NCI-H2081 (cell line): ENCODE measurements at places on chromosomes 12 and 14.

DNA sequence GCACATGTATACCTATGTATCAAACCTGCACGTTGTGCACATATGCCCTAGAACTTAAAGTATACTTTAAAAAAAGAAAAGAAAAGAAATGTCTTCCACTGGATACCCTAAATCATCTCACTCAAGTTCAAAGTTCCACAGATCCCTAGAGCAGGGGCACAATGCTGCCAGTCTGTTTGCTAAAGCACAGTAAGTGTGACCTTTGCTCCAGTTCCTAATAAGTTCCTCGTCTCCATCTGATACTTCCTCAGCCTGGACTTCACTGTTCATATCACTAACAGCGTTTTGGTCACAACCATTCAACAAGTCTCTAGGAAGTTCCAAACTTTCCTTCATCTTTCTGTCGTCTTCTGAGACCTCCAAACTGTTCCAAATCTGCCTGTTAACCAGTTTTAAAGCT, 118.3 kb downstream of the BMP4 start:
- DNase-seq = no peak

- DNase-seq = no peak
Observed at GRCh38 chr14:92473261-92473968, 40.2 kb upstream of the RIN3 start.

DNA sequence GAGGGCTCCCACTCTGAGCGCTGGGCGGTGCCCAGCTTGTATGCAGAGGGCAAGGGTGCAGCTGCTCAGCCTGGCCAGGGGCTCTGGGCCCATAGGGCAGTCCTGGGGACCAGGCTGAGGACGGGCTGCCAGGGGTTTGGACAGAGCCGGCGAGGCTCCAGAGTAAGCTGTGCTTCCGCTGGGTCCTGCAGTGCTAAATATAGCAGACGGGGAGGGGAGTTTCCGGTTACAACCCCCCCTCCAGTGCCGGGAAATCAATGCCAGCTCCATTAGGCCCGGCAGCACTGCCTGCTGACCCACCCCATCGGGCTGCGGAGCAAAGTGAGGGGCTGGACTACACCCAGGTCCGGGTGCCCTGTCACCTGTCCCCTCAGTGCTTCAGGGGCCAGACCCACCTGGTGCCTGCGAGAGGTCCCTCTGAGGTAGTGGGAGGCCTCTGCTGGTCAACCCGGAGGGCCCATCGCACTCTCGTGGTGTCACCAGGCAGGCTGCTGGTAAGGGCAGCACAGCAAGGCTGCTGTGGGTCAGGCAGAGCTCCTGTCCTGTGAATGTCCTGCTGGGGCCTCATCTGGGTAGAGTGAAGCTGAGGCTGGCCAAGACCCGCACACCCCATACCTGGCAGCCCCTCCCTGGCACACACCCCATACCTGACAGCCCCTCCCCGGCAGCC, 2.6 kb upstream of the JAG2 start:
- peak; percentile 83 for DNase-seq

- DNase-seq = no peak
Observed at GRCh38 chr12:62771828-62772227, 163.1 kb downstream of the PPM1H start.

- no peak for DNase-seq
Observed at GRCh38 chr14:77012193-77012765, 16.2 kb downstream of the IRF2BPL start.

DNA sequence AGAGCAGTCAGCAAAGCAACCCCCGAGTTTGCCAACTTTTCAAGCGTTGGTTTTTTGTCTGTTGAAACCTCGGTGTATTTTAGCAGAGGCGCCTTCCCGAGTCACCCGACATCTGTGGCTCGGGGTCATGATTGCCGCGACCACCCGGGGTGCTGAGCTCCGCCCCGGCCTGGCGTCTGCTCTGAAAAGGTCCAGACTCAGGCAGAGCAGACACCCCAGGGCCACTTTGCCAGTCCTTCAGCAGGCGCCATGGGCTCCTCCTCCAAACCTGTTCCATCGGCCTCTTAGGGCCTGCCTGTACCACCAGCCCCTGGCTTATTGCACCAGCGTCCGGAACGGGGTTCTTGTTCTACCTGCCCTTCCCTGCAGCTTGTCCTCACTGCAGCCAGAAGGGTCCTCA, 19.1 kb downstream of the ANKRD9 start:
- no peak for DNase-seq

DNA sequence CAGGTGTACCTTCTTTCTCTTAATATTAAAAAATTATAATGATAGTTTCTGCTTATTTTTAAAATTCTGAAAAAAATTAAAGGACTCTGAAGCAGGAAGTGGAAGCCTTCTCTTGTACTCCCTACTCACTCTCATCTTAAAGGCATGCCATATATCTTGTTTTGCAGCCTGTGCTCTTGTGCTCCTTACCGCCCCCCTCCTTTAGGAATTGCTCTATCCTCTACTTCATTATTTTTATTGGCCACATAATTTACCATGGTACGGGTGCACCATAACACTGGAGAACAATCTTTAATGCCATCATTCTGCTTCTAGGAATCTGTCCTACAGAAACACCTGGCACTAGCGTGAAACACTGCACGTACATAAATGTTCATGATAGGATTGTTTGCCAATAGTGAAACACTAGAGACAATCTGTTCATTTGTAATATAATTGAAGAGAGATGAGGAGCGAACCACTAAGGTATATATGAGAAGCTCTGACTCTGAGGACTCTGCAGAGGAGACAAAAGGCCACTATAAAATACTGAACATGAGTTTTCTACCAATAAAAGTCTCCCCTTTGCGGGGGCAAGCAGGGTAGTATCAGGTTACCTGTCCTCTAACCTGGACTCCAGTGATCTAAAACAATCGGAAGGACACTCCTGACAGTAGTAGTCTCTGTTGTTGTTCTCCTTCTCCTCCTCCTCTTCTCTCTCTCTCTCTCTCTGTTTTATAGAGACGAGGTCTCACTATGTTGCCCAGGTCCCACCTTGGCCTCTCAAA, 6.3 kb upstream of the NYNRIN start:
- no peak for DNase-seq

DNA sequence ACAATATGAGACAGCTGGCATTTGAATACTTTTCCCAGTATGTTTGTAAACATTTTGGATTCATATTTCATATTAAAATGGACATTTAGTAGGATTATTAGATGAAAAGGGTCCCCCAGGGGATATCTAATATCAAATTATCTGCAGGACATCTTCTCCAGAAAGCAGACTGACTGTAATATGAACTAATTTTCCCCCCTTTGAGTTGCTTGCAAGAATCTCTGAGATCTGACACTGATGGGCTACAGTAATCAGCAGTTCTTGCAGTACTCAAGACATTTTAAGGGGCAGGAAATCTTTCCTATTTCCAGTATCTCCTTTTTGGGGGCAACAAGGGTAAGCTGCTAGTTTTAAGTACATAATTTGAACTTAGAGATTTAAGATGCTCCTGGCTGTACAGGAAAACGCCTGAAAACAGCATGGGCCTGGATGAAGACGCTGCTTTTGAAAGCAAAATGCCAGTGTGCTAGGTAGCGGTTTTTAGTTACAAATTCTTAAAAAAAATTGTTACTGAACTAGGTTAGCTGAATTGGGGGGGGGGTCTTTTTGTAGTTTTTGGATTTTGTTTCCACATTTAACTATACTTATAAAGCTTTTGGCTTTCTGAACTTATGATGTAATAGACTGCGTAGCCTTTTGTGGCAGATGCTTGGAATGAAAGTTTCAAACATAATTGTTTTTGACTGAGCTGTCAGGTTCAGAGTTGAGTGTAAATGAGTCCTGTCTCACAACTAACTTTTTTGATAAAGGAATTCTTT, 2.2 kb downstream of the FRMD6 start:
- no peak for DNase-seq

DNA sequence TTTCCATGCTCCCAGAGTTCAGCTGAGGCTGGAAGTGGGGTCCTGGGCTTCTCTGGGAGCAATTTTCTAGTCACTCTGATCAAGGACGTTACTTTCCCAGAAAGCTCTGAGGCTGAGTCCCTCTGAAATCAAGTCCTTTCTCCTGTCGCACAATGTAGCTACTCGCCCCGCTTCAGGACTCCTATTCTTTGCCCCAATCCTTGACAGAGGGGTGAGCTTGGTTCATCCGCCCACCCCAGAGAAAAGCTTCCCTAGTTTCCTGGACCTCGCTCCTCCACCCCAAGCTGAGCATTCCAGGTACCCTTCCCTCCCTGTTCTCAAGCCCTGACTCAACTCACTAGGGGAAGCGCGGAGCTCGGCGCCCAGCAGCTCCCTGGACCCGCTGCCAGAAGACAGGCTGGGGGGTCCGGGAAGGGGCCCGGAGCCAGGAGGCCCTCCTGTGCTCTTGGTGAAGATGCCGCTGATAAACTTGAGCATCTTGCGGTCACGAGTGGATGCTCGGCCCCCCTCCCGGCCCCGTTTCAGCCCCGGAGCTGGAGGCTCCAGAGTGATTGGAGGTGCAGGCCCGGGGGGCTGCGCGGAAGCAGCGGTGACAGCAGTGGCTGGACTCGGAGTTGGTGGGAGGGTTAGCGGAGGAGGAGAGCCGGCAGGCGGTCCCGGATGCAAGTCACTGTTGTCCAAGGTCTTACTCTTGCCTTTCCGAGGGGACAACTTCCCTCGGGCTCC, 1.6 kb downstream of the AGAP2 start:
- no peak for DNase-seq

DNA sequence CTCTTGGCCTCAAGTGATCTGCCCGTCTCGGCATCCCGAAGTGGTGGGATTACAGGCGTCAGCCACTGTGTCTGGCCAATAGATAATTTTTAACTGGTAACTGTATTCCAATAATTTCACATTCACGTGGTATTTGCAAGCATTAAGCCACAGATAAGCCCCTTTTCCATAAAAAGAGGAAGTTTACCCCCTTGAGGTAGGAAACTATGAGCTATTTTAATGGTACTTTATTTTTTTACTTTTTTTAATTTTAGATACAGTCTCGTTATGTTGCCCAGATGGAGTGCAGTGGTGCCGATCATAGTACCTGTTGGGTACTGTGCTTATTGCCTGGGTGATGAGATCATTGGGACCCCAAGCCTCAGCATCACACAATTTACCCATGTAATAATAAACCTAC, 42.9 kb upstream of the AP4S1 start:
- no peak for DNase-seq

DNA sequence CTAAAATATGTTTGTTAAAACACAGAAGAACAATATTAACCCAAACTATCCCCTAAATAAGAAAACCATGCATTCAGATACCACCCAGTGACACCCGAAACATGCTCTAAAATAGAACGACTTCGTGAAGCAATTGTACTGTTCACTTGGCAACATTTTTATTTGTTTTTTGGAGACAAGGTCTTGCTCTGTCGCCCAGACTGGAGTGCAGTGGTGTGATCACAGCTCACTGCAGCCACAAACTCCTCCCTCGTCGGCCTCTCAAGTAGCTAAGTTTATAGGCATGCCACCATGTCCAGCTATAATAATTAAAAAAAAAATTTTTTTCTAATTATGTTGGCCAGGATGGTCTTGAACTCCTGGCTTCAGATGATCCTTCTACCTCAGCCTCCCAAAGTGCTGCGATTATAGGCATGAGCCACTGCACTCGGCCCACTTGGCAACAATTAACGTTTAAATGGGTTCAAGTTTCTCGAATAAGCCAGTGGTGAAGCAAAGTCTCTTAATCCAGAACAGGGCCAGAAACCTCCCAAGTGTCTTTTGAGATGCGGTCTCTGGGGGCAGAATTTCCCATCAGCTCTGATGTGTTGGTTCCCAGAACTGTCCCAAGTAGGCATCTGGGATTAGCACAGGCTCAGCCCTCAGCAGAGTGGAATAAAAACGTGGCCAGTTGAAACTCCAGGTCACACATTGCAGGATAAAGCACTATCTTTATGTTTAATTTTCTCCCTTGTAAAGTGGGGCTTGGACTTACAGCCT, 74.5 kb downstream of the TMCC3 start:
- DNase-seq = no peak

DNA sequence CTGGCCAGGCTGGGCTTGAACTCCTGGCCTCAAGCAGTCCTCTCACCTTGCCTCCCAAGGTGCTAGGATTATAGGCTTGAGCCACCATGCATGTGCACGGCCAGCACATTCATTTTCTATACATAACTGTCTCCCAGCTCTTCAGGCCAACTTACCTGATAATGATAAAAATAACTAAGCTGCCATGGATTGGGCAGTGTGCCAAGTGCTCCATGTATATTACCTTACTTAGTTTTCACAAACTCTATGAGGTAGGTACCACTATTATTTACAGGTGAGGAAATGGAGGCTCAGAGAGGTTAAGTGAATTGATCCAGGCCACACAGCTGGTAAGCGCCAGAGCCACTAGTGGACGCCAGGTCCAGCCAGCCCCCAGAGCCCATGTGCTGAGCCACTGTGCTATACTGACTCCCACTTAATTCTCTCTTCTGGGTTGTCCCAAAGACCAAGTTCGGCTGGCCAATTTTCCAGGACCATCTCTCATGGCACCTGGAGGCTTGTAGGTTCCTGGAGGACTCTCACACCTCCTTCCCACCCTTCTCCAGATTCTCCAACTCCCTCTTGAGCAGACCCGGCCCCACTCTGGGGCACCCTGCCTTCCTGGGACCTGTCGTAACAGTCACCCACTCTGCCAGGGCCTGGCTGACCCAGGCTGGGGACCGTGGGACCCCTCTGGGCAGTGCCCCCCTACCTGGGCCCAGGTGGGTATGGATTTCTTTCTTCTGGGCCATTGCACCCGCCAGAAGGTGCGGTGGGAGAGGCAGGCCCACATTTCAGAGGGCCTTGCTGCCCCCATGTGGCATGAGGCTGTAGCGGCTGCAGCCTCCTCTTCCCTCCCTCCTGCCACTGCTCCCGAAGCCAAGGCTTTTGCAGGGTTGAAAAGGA, 30.2 kb upstream of the CIPC start:
- DNase-seq = peak; percentile 76

GRCh38 chr12:87439990-87440827, 589.0 kb downstream of the C12orf50 start:
- no peak for DNase-seq

- no peak for DNase-seq
Observed at GRCh38 chr12:112340230-112340629, 42.0 kb downstream of the HECTD4 start.

DNA sequence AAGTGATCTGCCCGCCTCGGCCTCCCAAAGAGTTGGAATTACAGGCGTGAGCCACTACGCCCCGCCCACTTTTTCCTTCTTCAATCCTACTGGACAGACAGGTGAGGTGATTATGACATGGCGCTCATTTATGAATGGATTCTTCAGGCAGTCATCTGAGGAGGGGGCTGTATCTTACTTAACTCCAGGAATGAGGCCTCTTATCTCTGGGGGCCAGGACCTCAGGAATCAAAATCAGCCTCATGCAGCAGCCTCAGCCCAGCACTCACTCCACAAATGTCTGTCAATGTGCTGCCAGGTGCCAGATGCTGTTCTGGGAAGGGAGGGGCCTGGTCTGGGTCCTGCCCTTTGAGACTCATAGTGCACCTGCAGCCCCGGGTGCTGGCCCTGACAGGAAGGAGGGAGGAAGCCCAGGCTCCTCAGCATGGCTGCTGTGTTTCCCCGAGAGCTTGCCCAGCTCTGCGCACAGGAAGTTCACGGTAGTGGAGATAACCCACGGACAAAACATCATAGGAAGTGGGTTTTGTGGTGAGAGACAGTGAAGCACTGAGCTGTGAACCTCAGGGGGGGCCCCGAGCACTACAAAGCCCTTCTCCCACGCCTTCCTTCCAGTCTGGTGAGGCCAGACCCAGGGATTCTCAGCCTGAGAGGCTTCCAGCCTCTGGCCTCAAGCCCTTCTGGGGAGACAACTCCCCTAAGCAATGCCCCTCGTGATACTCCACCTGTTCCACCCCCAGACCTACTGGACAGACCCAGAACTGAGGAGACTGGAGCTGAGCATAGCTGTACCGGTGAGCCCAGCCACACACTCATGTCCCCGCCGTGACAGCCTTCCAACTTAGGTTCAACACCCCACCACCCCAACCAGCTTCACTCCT, 22.3 kb downstream of the GALNT6 start:
- DNase-seq = no peak

GRCh38 chr12:53295070-53295890, at the start of gene PFDN5:
Gene PFDN5, plus strand, starts transcription at chr12:53295542. Its CDS starts 26 bp downstream, at chr12:53295568.
- DNase-seq = peak; percentile 91
